Suprapubic skin (tissue), 4 donors: ENCODE measurements at places on chromosomes 1 and 21. TPM values are rescaled to one million over a fixed set of nuclear protein-coding genes. Genes with fewer than 3 reads are reported as not detected.

GRCh38 chr1:232600424-232601258 is 29.3 kb downstream of the SIPA1L2 start:
- H3K27ac ChIP-seq = no peak overlapping the region
- peaks cover 2% of the 10 kb centered on the region for H3K4me1 ChIP-seq
- no peak for DNase-seq
- no peak overlapping the region for H3K4me3 ChIP-seq

DNA sequence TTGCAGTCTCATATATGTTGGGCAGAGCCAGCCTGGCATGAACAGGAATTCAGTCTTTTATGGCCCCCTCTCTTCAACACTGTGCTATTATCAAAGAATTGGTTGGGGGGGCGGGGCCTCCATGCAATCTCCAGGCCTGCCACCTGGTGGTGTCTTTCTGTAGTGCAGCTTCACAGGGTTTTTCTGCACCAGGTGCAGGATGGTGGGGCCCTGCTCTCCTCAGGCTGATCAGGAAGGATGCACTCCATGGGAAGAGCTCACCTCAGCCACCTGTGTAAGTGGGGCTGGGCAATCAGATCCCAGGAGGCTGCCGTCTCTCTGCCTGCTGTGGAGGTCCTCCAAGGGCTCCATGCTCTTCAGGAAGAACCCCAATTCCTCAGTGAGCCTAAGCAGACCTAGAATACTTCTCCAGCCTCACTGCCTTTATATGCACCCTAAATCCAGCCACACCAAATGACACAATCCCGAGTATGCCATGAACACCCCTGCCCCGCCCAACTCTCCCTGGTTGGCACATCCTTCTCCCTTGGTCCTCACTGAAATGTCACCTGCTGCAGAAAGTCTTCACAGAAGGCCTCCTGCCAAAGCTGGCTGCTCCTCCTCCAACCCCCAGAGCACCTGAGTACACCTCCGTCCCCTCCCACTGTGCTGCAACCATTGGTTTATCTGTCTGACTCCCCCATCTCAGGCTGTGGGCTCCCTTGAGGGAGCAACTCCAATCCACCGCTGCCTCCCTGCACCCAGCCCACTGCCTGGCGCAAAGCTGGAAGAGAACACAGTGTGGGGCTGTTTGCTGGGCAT is 16.5 kb downstream of the STK40 start:
- H3K4me1 ChIP-seq = peaks cover 60% of the 10 kb centered on the region
- H3K27me3 ChIP-seq = no peaks in the 10 kb centered on the region
- peak; percentile 87 for DNase-seq
- H3K27ac ChIP-seq = peak overlapping the region; percentile 11

GRCh38 chr1:106798991-106799390 is 257.5 kb upstream of the PRMT6 start:
- no peak overlapping the region for H3K4me3 ChIP-seq
- no peaks in the 10 kb centered on the region for H3K27me3 ChIP-seq
- DNase-seq = no peak
- no peaks in the 10 kb centered on the region for H3K4me1 ChIP-seq
- H3K36me3 ChIP-seq = no peaks in the 10 kb centered on the region

DNA sequence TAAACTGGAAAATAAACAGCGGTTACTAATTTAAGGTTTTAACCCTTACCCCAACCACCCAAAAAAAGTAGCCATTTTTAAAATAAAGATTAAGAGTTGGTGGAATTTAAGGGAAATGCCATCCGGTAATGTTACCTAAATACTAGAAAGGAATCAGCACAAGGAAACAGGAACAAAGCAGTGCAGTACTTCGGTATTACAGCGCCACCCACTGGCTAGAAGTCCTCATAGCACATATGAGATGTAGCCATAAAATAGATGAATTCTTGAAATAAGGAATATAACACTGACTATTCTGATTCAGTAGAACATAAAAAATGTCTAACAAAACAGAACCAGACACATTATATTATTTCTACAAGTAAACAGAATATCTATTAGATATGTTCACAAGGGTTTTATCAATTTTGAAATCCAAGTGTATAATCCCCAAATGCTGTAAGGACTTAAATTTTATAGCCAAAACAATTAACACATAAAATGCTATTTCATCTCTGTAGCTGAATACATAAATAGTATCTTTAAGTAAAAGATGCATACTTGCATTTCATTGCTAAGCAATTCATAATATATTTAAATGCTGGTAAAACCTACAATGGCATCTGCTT is 58.8 kb downstream of the FRRS1 start:
- no peak overlapping the region for H3K27ac ChIP-seq
- DNase-seq = peak; percentile 83
- no peak overlapping the region for H3K4me3 ChIP-seq
- H3K27me3 ChIP-seq = no peaks in the 10 kb centered on the region
- peaks cover 16% of the 10 kb centered on the region for H3K4me1 ChIP-seq
- peaks cover 42% of the 10 kb centered on the region for H3K36me3 ChIP-seq

DNA sequence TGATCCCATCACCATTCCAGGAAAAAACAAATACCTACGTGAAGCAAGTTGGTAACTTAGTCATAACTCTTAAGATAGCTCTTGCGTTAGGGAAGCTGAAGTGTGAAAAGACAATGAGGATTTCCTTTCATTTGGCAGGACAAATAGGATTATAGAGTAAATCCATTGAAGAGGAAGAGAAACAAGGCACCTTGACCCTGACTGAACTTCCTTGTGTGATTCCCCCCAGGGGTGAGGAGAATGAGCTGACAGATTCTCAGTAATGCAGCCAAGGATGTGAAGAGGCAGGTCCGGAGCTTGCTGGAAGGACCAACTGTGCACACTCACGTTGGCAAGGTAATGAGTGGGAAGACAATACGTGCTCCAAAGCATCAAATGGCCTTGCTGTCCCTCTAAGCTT is 55.0 kb upstream of the HMCN1 start:
- DNase-seq = no peak
- H3K36me3 ChIP-seq = no peaks in the 10 kb centered on the region
- no peaks in the 10 kb centered on the region for H3K27me3 ChIP-seq
- no peaks in the 10 kb centered on the region for H3K4me1 ChIP-seq

GRCh38 chr1:70044832-70045231 is 160.5 kb downstream of the LRRC40 start:
- DNase-seq = no peak
- no peaks in the 10 kb centered on the region for H3K36me3 ChIP-seq
- no peak overlapping the region for H3K27ac ChIP-seq
- no peaks in the 10 kb centered on the region for H3K27me3 ChIP-seq
- no peak overlapping the region for H3K4me3 ChIP-seq

DNA sequence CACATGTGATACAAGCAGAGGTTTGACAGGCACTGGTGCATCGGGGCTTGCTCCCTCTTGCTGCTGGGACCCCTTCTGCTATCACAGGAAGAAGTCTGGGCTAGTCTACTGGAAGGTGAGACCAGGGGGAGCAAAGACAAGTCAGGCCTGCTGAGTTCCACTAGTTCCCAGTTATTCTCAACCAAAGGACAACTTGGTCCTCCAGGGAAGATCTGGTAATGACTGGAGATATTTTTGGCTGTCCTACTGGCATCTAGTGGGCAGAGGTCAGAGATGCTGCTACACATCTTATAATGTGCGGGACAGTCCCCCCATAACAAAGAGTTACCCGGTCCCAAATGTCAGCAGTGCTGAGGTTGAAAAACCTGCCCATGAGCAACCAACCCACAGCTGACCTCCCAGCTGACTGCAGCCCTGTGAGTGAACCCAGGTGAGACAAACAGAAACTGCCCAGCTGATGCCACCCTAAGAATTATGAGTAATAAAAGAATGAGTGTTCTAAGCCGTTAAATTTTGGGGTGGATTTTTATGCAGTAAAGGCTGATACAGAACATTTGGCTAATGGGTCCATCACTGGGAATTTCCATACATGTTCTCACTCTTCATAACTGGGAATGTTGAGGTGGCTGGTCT is 71.6 kb downstream of the NENF start:
- no peak for DNase-seq
- no peaks in the 10 kb centered on the region for H3K4me1 ChIP-seq
- no peaks in the 10 kb centered on the region for H3K36me3 ChIP-seq
- no peak overlapping the region for H3K4me3 ChIP-seq
- no peak overlapping the region for H3K27ac ChIP-seq
- H3K27me3 ChIP-seq = no peaks in the 10 kb centered on the region

- no peaks in the 10 kb centered on the region for H3K4me1 ChIP-seq
- H3K27ac ChIP-seq = no peak overlapping the region
- H3K4me3 ChIP-seq = no peak overlapping the region
- DNase-seq = no peak
Observed at GRCh38 chr1:198486903-198487302, 53.6 kb downstream of the ATP6V1G3 start.

GRCh38 chr1:201436393-201436792 is 14.9 kb upstream of the TNNI1 start:
- no peak for DNase-seq
- H3K27ac ChIP-seq = no peak overlapping the region
- H3K36me3 ChIP-seq = no peaks in the 10 kb centered on the region
- H3K27me3 ChIP-seq = no peaks in the 10 kb centered on the region

GRCh38 chr1:94061513-94062443 is 59.2 kb downstream of the ABCA4 start:
- no peak overlapping the region for H3K27ac ChIP-seq
- peak; percentile 83 for DNase-seq
- no peaks in the 10 kb centered on the region for H3K36me3 ChIP-seq
- peaks cover 23% of the 10 kb centered on the region for H3K4me1 ChIP-seq

- H3K4me3 ChIP-seq = no peak overlapping the region
- no peak for DNase-seq
- H3K36me3 ChIP-seq = no peaks in the 10 kb centered on the region
- peaks cover 40% of the 10 kb centered on the region for H3K4me1 ChIP-seq
Observed at GRCh38 chr1:241637604-241638003, 2.6 kb downstream of the CHML start.

GRCh38 chr21:37208056-37208721 is 58.9 kb downstream of the VPS26C start:
- peaks cover 22% of the 10 kb centered on the region for H3K4me1 ChIP-seq
- DNase-seq = no peak
- peaks cover 3% of the 10 kb centered on the region for H3K36me3 ChIP-seq
- peak overlapping the region; percentile 69 for H3K27ac ChIP-seq
- H3K27me3 ChIP-seq = no peaks in the 10 kb centered on the region

DNA sequence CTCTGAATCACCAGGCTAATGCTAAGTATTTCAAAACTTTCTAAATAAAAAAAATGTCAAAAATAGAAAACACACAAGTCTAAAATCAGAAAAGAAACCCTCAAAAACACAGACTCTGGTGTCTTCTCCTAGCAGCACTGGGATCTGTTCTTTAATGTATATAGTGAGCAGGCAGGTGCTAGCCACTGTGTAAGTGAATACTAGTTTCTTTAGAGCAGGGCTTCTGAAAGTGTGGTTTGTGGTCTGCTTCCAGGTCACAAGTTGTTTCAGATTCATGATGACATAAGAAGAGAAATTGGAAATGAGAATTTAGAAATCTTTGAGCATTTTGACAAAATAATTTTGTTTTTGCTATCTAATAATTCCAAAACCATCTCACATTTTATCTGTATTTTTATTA is 763.1 kb downstream of the USP25 start:
- H3K36me3 ChIP-seq = no peaks in the 10 kb centered on the region
- no peaks in the 10 kb centered on the region for H3K27me3 ChIP-seq
- no peak for DNase-seq
- H3K4me1 ChIP-seq = peaks cover 7% of the 10 kb centered on the region
- H3K4me3 ChIP-seq = no peak overlapping the region

DNA sequence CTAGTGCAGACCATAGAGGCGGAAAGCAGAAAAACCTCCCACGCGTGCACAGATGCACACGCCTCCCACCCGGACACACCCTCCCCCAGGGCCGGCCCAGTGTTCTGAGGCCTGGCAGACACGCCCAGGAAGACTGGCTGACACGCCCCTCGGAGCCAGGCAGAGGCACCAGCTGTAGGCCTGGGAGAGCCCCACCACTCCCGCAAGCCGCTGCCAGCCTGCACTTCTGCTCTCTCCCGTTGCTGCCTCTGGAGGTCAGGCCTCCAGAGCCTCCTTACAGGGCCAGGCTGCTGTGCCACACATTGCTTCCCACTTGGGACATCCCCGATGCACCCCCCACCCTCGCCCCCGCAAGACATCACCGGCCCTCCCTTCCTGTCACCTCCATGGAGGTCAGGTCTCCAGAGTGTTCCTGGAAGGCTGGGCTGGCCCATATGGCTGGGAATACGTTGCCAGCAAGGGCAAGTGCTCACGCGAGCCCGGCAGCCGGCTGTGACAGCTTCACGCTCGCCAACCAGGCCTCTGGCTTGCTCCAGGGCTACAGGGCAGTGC is 40.4 kb downstream of the CASZ1 start:
- peaks cover 49% of the 10 kb centered on the region for H3K4me1 ChIP-seq
- peak overlapping the region; percentile 81 for H3K27ac ChIP-seq
- DNase-seq = no peak
- H3K4me3 ChIP-seq = no peak overlapping the region
- H3K36me3 ChIP-seq = peaks cover 18% of the 10 kb centered on the region
- peaks cover 8% of the 10 kb centered on the region for H3K27me3 ChIP-seq

GRCh38 chr1:86345042-86345441 is 51.1 kb downstream of the ODF2L start:
- H3K27me3 ChIP-seq = no peaks in the 10 kb centered on the region
- no peaks in the 10 kb centered on the region for H3K36me3 ChIP-seq
- no peak overlapping the region for H3K4me3 ChIP-seq
- no peak overlapping the region for H3K27ac ChIP-seq

GRCh38 chr1:10236405-10237156 is 26.2 kb downstream of the KIF1B start:
- peaks cover 20% of the 10 kb centered on the region for H3K36me3 ChIP-seq
- H3K27me3 ChIP-seq = no peaks in the 10 kb centered on the region
- DNase-seq = no peak
- no peaks in the 10 kb centered on the region for H3K4me1 ChIP-seq
- H3K27ac ChIP-seq = no peak overlapping the region
- H3K4me3 ChIP-seq = no peak overlapping the region

DNA sequence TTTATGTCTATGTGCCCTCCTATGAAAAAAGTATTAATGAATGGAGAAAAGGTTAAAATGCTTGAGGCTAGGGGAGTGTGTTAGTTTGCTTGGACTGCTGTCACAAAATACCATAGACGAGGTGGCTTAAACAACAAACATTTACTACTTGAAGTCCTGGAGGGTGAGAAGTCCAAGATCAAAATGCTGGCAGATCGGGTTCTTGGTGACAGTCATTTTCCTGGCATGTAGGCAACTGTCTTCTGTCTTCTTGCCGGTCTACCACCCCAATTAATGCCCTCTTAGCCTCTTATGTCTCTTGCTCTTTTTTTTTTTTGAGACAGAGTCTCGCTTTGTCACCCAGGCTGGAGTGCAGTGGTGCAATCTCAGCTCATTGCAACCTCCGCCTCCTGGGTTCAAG is 15.0 kb downstream of the ARID1A start:
- peaks cover 57% of the 10 kb centered on the region for H3K4me1 ChIP-seq
- H3K27me3 ChIP-seq = no peaks in the 10 kb centered on the region
- H3K36me3 ChIP-seq = peaks cover 17% of the 10 kb centered on the region
- H3K4me3 ChIP-seq = no peak overlapping the region
- H3K27ac ChIP-seq = no peak overlapping the region
- no peak for DNase-seq

The UBASH3A gene
- total RNA-seq = not detected

The OR2M5 gene
- not detected for total RNA-seq

The CLIC6 gene
- 10.0 TPM for total RNA-seq

The OR2T27 gene
- total RNA-seq = not detected

The FCRL6 gene
- total RNA-seq = 0.49 TPM

The KCNJ9 gene
- total RNA-seq = not detected

The PCSK9 gene
- total RNA-seq = 0.34 TPM

The SV2A gene
- total RNA-seq = 0.81 TPM

The TARDBP gene
- 167 TPM for total RNA-seq

The TMIGD3 gene
- not detected for total RNA-seq
